ENCODE measurements at places on chromosomes 7 and 10.

GRCh38 chr10:33102071-33102470 is 144.0 kb upstream of the ITGB1 start:
- DNase-seq, result no peak

GRCh38 chr7:23161482-23161881 is 20.4 kb upstream of the NUP42 start:
- no peak for DNase-seq

DNA sequence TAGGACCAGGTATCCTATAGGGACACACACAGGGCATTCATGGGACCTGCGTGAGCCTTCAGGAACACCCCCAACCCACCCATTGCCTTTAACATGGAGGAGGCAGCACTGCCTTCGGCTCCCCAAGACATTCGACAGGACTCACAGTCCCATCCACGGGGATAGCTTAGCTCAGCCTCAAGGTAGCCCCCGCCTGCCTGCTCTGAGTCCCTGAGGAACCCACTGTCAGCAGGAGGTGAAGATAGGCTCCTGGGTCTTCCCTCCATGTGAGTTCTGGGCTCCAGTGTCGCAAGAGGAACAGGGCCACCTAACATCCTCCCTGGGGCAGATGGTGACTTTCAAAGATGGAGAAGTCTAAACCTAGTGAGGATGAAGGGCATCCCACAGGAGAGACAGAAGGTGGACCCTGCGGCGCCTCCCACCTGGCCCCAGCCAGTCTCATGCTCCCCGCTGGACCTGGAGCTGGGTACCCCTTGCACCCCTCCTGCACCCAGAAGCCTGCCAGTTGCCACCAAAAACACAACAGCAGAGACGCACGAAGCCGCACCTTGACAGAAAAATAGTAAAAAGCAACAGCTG is 4.9 kb upstream of the ADIRF start:
- no peak for DNase-seq

GRCh38 chr7:95927756-95928155 is 155.4 kb downstream of the DYNC1I1 start:
- DNase-seq, result no peak

GRCh38 chr10:78623578-78624215 is 445.1 kb upstream of the ZMIZ1 start:
- peak; percentile 81 for DNase-seq

DNA sequence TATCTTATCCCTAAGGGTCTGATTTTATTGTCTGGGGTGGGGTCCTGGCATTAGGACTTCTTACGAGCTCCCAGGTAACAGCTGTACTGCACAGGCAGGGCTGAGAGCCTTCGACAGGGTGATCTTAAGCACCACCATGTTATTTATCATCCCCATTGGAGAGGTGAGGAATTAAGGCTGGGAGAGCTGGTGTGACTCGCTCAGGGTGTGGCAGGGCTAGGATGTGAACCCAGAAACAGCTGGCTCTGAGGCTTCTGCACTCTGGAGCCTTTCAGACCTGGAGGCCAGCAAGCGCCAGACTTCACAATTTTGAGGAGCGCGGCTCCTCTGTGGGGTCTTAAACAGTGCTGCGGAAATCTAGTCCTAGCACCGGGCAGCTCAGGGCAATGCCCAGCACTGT is 27.4 kb upstream of the NDST2 start:
- DNase-seq, result no peak

DNA sequence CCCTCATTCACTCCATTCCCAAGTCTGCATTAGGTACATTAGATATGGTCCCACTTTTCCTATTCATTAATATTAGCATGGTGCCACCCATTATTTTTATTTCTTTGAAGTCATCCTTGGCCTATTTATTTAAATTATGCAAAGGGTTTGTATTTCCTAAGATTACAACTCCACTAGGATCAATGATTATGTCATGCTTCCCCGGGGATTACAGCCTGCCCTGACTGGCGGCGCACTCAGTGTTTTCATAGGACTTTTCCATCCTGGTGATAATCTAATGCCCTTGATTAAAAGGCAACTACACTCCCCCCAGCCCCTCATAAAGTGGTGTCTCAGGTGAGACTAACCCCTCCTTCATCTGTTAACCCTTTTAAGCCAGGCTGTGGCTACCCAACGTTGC is 187.2 kb downstream of the POU6F2 start:
- no peak for DNase-seq

GRCh38 chr10:104767745-104768144 is 126.7 kb downstream of the SORCS3 start:
- DNase-seq, result no peak

- no peak for DNase-seq
Observed at GRCh38 chr10:35270100-35270499, 66.2 kb upstream of the CCNY start.

DNA sequence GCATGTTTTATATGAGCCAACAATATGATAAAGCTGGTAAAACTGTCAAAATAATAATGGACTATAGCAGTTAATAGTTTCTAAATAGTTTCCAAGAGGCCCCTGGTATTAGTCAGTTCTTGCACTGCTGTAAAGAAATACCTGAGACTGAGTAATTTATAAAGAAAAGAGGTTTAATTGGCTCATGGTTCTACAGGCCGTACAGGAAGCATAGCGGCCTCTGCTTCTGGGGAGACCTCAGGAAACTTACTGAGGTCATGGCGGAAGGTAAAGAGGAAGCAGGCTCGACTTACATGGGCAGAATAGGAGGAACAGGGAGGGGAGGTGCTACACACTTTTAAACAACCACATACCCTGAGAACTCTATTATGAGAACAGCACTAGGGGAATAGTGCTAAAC is 104.6 kb downstream of the PPP1R9A start:
- DNase-seq, result peak; percentile 34

DNA sequence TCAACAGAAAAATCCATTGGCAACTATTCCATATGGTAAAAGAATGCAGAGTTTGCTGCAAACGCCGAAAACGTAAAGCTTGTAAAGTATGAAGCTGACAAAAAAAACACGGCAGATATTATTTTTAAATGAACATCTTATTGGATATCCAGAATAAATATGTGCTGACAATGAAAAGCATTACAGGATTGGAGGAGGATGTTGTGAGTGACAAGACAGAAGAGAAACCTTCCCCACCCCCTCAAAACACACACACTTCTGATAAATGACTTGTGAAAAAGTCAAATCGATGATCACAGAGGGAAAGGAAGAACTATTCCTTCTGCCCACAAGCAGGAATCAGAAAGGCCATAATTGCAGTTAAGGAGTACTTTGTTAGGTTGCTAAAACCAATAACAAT is 14.6 kb downstream of the FAM131B start:
- DNase-seq, result no peak

Measured in astrocyte of the hippocampus (primary cell).